Effector CD4-positive, alpha-beta T cell (primary cell): ENCODE measurements at places on chromosomes 3 and 15.

- no peak for DNase-seq
Observed at GRCh38 chr15:58856086-58856485, 77.4 kb downstream of the SLTM start.

GRCh38 chr3:182045736-182046135 lies 334.0 kb downstream of the SOX2 start:
- DNase-seq = no peak

DNA sequence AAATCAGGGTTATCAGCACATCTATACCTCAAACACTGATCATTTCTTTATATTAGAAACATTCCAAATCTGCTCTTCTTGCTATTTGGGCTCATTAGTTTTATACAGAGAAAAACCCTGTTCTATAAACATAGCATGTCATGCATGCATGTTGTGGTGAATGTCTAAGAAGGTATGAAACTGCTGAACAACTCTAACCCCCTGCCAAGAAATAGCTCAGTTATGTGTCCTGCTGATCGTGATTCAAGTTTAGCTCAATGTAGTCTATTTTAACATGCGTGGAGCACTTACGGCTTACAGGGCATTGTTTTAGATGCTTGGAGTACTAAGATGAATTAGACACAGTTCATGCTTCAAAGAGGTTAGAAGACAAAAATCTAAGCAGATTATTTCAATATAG lies 35.8 kb downstream of the MYH15 start:
- no peak for DNase-seq

- DNase-seq = no peak
Observed at GRCh38 chr3:54999159-54999558, 71.3 kb upstream of the LRTM1 start.

- no peak for DNase-seq
Observed at GRCh38 chr3:158520433-158520832, 50.6 kb upstream of the MLF1 start.

GRCh38 chr3:135760581-135760980 lies 204.9 kb upstream of the PPP2R3A start:
- DNase-seq = no peak

GRCh38 chr15:53693729-53694475 lies 65.6 kb downstream of the WDR72 start:
- no peak for DNase-seq

DNA sequence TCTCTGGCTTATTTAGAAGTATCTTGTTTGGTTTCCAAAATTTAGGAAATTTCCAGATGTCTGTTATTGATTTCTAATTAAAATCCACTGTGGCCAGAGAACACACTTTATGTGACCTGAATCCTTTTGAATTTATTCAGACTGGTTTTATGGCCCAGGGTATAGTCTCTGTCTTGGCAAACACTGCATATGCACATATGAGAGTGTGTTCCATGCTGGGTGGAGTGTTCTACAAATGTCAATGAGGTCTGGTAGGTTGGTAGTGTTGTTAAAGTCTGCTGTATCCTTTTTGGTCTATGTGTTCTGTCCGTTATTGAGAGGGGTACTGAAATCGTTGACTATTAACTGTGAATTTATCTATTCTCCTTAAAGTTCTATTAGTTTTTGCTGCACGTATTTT lies 30.2 kb downstream of the PGPEP1L start:
- DNase-seq = no peak

GRCh38 chr3:58008141-58009025 lies at the start of gene FLNB:
Gene FLNB (plus strand): TSS chr3:58008422. CDS start chr3:58008565, 143 bp downstream.
- DNase-seq = peak; percentile 69

DNA sequence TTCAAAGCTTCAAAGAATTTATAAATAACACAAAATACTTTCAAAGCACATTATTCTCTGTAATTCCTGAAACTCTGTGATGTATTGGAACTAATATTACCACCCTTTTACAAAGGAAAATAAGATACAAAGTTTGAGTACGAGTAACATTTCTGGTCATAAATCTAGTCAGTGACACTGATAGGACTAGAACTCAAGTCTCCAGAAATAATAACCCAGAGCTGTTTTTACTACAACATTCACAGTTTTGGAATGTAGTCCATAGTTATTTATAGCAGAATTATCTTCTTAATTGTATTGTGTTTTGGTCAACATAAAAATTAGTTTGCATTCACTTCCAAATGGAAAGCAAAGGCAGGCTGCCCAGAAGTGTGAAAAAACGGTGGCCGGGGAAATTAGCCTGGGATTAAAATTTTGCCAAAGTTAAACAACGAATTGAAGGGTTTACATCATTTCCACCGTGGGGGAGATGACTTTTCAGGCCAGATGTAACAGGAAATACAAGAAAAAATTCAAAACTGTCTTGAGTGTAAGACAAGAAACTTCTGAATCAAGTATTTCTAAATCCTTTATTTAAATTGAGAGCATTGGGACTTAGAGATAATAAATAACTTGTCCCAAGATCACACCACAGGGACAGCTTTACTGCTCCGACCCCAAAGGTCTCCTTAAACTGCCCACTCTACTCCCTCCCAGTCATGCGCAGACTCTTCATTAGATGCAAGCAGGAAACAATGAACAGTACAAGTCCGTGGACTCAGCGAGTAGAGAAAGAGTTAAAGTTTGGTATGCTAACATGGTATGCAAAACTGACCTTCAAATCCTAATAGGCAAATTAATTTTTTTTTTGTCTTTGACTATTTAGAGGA lies 74.3 kb upstream of the VGLL4 start:
- DNase-seq = no peak

- no peak for DNase-seq
Observed at GRCh38 chr3:170572665-170573253, 13.1 kb downstream of the SLC7A14 start.

DNA sequence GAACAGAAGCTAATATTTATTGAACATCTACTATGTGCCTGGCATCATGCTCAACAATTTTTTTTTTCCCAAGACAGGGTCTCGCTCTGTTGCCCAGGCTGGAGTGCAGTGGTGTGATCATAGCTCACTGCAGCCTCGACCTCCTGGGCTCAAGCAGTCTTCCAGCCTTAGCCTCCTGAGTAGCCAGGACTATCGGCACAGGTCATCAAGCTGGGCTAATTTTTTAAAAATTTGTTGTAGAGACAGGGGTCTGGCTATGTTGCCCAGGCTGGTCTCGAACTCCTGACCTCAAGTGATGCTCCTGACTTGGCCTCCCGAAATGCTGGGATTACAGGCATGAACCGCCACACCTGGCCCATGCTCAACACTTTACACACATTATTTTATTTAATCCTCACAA lies 35.7 kb upstream of the CILP start:
- no peak for DNase-seq

DNA sequence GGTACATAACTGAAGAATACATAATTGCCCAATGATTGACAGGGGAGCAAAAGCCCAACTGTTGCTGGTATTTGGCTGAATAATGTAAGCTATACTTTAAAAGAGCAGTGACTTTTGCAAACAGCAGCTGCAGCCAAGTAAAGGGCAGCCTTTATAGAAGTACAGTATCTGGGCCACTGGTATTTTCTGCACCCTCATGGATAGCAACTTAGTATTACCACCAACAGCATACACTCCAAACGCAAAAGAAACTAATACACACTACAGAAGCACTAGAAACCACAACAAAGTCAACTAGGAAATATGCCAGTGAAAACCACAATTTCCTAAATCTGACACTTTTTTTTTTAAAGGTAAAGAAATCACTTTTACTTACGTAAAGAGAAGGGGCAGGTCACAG lies 206.1 kb downstream of the TIGIT start:
- DNase-seq = no peak

GRCh38 chr3:188270423-188270972 lies 116.5 kb downstream of the LPP start:
- DNase-seq = no peak

DNA sequence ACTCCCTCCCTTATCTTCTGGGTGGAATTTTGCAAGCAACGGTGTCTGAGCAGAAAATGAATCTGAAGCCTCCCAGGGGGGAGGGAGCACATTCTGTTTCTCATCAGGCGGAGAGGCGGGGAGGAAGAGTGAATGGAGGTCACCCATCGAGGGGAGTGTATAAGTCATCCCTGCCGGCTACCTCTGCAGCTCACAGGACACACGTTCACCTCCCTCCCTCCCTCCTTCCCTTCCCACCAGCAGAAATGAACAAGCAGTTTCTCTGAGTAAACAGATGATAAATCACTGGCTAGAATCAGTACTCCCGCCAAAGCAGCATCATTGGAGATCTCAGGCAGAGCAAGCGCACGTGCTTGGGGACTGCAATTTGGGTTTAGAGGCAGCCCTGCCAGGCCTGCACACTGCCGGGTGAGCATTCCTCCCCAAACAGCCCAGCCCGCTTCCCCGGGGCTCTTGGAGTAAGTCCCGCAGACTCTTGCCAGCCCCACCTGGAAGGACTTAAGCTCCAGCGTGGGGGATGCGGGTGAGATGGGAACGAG lies 38.3 kb downstream of the CPN2 start:
- no peak for DNase-seq

DNA sequence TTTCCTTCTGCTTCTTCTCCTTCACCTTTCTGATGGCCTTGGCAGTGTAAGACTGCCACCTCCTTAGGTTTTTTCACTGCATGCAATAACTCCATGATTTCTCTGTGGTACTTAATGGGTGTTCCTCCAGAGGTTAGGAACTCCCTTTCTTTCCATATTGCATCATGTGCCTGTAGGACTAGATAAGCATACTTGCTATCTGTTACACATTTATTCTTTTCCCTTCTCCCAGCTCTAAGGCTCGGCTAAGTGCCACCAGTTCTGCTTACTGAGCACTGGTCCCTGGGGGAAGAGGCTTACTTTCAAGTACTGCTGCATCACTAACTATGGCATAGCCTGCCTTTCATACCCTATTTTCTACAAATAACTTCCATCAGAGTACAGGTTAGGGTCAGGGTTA lies 351.8 kb downstream of the OTOL1 start:
- no peak for DNase-seq

- DNase-seq = no peak
Observed at GRCh38 chr15:100570275-100570674, 31.7 kb downstream of the LINS1 start.

- no peak for DNase-seq
Observed at GRCh38 chr3:34067536-34068051, 269.2 kb downstream of the PDCD6IP start.

GRCh38 chr3:97658668-97659285 lies 105.8 kb upstream of the ARL6 start:
- DNase-seq = no peak

DNA sequence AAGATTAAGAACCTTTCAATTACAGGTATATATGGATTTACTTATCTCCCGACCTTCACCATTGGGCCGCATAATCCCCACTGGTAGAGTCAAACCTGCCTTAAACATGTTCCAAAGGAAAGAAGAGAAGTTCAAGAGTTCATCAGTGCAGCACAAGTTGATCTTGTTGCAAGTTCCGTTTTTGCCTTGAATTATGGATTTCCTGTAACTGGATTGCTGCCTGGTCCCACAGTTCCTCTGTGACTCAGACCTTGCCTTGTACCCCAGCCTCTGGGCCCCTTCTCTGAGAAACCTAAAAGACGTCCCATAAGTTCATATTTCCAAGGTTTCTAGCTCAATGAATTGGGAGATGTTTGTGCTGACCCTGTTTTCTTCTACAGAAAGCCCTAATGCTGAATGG lies 112.5 kb upstream of the THBS1 start:
- no peak for DNase-seq

DNA sequence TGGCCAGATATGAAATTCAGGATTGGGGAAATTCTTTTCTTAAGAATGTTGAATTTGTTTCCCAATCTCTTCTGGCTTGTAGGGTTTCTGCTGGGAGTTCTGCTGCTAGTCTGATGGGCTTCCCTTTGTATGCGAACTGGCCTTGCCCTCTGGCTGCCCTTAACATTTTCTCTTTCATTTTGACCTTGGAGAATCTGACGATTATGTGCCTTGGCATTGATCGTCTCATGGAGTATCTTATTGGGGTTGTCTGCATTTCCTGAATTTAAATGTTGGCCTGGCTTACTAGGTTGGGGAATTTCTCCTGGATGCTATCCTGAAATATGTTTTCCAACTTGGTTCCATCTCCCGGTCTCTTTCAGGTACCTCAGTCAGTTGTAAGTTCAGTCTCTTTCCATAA lies 152.2 kb downstream of the CFAP20DC start:
- DNase-seq = no peak

GRCh38 chr3:50396502-50396901 lies 37.2 kb upstream of the TMEM115 start:
- DNase-seq = no peak

DNA sequence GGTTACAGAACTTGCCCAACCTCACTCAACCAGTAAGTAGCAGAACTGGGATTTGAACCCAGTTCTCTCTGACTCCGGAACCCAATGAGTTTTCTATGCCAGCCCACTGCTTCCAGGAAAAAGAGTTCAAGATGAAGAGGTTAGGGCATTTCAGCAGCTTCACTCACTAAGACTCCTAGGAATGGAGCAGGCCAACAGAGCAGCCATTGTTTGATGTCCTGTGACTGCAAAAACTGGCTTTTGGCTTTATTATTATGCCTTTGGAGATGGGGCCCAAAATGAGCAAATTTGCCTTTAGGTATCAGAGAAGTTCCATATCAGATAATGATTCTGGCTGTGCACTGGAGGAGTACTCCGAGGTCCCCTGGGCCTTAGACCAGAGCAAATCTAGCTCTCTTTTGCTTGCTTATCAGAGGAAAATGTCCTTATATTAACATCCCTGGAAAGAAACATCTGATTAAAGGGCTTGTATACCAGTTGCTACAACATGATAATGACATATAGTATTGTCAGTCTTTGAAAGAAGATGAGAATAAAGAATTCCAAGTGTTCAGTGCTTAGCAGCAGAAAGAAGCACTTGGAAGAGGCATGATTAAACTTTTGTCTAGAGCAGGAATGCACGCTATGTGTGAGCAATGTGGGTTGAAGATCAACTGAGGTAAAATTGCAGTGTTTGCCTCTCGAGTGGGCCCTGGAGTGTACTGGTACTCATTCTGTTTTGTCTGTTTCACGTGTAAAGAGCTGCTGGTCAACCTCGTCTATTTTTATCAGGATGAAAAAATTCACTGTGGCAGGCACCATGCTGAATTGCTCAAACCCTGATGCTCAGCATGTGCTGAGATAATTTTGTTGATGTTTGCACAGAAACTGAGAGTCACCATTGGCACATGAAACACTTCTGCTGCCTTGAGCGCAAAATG lies 21.8 kb upstream of the KLHL24 start:
- no peak for DNase-seq

DNA sequence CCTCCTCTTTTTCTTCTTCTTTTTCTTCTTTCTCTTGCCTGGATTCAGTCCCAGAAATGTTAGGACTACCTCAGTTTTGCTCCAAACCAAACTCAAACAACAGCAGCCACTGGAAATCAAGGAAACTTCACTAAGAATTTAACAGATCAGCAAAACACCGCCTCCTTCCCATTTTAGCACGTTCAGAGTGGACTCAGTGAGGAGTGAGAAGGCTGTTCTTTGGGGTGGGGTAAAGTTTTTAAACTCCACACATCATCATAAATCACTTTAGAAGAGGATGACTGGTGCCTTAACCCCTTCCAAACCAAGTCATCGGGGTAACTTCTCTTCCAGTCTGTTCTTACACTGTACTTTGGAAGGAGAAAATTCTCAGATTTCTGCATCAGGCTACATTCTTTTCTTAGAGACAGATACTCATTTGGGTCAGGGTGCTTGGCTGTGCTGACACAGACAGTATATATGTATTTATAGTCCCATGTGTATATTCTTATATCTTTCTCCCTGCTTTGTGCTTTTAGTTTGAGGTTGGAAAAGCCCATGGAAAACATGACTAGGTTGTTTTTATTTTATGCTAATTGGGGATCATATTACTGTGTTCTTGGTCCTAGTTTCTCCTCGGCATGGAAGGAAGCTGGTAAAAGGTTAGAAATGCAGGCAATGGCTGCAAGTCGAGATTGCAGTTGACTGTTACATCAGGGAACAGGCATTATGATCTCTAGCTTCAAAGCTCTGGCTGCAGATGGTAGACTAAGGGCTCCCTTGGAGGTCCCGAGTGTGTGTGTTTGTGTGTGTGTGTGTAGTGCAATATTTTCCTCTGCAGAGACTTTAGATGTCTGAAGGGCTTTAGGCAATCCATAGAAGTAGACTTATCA lies at the start of gene CCDC80:
Gene CCDC80 (minus strand): TSS at position 214 of the 872 bp plus-strand sequence. CDS start 1,238 bp downstream, outside the sequence.
- no peak for DNase-seq
